Naive thymus-derived CD4-positive, alpha-beta T cell (primary cell): ENCODE measurements at places on chromosomes 16 and 17. TPM values are rescaled to one million over a fixed set of nuclear protein-coding genes. Genes with fewer than 3 reads are reported as not detected.

- no peak overlapping the region for H3K27ac ChIP-seq
- H3K36me3 ChIP-seq = no peaks in the 10 kb centered on the region
- H3K4me3 ChIP-seq = no peak overlapping the region
- no peaks in the 10 kb centered on the region for H3K27me3 ChIP-seq
These were observed 17.1 kb downstream of the UNC45B start for GRCh38 chr17:35164716-35165115.

- no peak overlapping the region for H3K4me3 ChIP-seq
- H3K27me3 ChIP-seq = no peaks in the 10 kb centered on the region
- no peaks in the 10 kb centered on the region for H3K36me3 ChIP-seq
- H3K27ac ChIP-seq = no peak overlapping the region
These were observed 35.3 kb downstream of the LDHD start for GRCh38 chr16:75081179-75081859.

The SCARF1 gene
- 9.0 TPM for total RNA-seq

DNA sequence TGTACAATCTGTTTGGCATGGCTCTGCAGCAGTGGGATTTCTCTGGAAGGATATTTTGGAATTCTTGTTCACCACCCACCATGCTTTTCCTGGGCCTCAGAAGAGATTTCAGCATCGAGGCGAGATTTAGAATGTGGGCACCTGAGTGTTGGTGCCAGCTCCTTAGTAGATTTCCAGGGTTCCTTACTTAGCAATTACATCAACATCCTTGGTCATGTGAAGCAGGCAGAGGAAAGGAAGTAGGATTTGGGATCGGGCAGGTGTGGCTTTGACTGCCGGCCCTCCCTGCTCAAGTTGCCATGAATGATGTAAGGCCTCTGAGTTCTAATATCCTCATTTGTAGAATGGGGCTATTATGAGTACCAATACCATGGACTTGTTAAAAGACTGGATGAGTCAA is 13.1 kb upstream of the RBFOX1 start:
- H3K27me3 ChIP-seq = no peaks in the 10 kb centered on the region
- DNase-seq = no peak
- H3K4me1 ChIP-seq = no peaks in the 10 kb centered on the region
- no peak overlapping the region for H3K4me3 ChIP-seq

DNA sequence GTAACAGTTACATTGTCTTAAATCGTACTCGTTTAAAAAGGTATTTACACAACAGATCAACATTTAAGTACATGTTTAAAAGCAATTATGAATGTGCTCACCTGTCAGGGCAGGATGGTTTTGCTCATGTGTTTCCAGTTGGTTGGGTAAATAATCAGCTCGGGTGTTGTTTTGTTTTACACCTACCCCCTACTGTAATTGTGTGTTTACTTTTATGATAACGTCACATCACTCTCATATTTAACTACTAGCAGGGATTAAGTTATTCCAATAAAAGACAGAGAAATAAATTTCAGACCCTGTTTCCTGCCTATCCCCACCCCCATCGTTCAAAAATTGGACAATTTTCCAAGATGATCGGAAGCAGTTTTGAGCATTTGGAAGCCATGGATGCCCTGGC is 390.2 kb downstream of the SEC14L1 start:
- H3K4me1 ChIP-seq = no peaks in the 10 kb centered on the region
- H3K27me3 ChIP-seq = no peaks in the 10 kb centered on the region
- DNase-seq = no peak
- H3K4me3 ChIP-seq = no peak overlapping the region
- H3K27ac ChIP-seq = no peak overlapping the region

- H3K27me3 ChIP-seq = no peaks in the 10 kb centered on the region
- no peak overlapping the region for H3K4me3 ChIP-seq
- no peak overlapping the region for H3K27ac ChIP-seq
- no peak for DNase-seq
- H3K4me1 ChIP-seq = no peaks in the 10 kb centered on the region
These were observed 18.7 kb upstream of the JPH3 start for GRCh38 chr16:87583453-87584131.

The PGP gene
- total RNA-seq = 20.4 and 21.2 TPM in 2 replicates

DNA sequence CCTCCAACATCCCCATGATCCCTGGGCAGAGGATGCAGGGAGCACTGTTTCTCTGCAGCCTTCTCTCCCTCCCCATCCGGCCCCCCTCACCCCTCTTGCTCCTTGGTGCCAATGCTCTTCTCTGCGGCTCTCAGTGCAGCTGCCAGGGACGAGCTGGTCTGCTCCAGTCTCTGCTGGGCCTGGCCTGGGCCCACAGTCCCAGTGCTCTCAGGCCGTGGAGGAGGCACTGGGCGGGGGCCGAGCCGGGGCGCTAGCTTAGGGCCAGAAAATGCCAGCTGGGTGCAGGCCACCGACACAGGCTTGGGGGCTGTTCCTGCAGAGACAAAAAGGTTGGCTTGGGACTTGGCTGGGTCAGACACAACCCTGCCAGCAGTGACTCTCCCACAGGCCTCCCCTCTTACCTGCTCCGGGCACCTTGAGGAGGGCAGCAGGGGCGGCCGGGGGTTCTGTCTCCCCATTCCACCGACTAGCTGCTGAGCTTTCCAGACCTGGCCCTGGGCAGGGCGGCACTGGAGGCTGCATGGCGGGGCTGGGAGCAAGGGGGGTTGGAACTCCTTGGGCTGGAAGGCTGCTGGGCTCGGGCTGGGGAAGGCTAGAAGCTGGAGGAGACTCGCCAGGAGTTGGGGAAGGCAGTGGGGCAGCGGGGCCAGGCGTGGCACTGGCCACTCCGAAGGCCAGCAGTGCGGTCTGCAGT is 13.8 kb downstream of the CASKIN2 start:
- no peaks in the 10 kb centered on the region for H3K4me1 ChIP-seq
- no peak overlapping the region for H3K27ac ChIP-seq
- no peak overlapping the region for H3K4me3 ChIP-seq
- H3K27me3 ChIP-seq = no peaks in the 10 kb centered on the region
- DNase-seq = no peak

The SP2 gene
- total RNA-seq = 26.4 and 31.2 TPM in 2 replicates

DNA sequence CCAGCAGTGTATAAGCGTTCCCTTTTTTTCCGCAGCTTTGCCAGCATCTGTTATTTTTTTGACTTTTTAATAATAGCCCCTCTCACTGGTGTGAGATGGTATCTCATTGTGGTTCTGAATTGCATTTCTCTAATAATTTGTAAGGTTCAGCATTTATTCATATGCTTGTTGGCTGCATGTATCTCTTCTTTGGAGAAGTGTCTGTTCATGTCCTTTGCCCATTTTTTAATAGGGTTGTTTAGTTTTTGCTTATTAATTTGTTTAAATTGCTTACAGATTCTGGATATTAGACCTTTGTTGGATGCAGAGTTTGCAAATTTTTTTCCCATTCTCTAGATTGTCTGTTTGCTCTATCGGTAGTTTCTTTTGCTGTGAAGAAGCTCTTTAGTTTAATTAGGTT is 26.9 kb downstream of the PHKB start:
- DNase-seq = no peak
- H3K4me1 ChIP-seq = no peaks in the 10 kb centered on the region
- no peaks in the 10 kb centered on the region for H3K36me3 ChIP-seq
- H3K4me3 ChIP-seq = no peak overlapping the region
- no peak overlapping the region for H3K27ac ChIP-seq

GRCh38 chr17:45052052-45052772 is 780 bp upstream of the DCAKD start:
- peak; percentile 70 for DNase-seq
- H3K4me3 ChIP-seq = peak overlapping the region; percentile 45
- H3K4me1 ChIP-seq = peaks cover 19% of the 10 kb centered on the region
- H3K36me3 ChIP-seq = no peaks in the 10 kb centered on the region

The KRT24 gene
- total RNA-seq = not detected

- H3K27ac ChIP-seq = no peak overlapping the region
- no peaks in the 10 kb centered on the region for H3K27me3 ChIP-seq
- H3K4me3 ChIP-seq = no peak overlapping the region
- H3K36me3 ChIP-seq = no peaks in the 10 kb centered on the region
- no peak for DNase-seq
These were observed 241.1 kb downstream of the WWOX start for GRCh38 chr16:78340590-78340989.

DNA sequence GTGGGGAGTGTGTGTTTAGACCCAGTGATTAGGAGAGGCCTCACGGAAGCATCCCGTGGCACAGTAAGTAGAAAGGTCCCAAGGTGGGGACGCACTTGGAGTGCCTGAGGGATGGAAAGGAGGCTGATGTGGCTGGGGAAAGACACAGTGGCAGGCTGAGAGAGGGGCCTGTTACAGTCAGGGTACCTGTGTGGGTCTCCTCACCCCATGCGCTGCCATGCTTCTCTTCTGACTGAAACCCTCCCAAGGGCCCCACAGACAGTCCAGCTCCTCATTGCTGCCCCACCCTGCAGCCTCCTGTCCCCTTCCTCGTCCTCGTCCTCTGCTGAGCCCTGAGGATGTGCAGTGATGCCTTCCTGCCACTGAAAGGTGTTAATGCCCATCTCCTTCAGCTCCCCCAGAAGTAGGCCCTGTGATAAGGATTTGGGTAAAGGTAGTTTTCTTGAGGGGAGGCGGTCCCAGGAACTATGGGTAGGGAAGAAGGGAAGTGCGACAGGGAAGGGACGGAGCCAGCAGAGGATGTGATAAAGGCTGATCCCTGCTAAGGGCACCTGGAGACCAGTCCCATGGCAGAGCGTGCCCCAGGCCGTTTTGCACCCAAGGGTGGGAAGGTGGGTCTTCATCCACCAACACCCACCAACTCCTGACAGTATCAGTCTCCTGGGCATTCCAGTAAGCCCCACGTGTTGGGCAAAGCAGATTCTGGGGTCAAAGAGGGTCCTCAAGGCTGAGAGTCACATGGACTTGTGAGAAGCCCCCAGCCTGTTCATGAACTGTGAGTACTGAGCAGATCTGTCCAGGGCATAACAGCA is 237.2 kb downstream of the GSG1L start:
- H3K4me1 ChIP-seq = no peaks in the 10 kb centered on the region
- no peaks in the 10 kb centered on the region for H3K27me3 ChIP-seq
- H3K4me3 ChIP-seq = no peak overlapping the region

DNA sequence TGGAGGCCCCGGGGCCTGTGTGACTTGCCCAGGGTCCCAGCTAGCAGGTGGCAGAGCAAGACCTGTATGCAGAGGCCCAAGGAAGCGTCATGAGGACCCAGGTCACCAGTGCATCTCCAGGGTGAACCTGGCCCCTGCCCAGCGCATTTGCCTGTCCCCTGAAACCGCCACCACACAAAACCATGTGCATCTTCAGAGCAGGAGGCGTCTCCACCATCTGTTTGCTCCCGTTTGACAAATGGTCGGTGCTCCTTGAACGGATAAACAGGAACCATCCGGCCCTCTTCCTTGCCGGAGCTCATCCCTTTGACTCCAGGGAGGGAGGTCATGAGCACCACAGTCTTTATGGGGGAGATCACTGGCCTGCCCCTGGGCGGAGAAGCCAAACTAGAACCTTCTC is 62.5 kb downstream of the JPH3 start:
- no peaks in the 10 kb centered on the region for H3K36me3 ChIP-seq
- no peak overlapping the region for H3K4me3 ChIP-seq
- no peak overlapping the region for H3K27ac ChIP-seq
- no peaks in the 10 kb centered on the region for H3K4me1 ChIP-seq

DNA sequence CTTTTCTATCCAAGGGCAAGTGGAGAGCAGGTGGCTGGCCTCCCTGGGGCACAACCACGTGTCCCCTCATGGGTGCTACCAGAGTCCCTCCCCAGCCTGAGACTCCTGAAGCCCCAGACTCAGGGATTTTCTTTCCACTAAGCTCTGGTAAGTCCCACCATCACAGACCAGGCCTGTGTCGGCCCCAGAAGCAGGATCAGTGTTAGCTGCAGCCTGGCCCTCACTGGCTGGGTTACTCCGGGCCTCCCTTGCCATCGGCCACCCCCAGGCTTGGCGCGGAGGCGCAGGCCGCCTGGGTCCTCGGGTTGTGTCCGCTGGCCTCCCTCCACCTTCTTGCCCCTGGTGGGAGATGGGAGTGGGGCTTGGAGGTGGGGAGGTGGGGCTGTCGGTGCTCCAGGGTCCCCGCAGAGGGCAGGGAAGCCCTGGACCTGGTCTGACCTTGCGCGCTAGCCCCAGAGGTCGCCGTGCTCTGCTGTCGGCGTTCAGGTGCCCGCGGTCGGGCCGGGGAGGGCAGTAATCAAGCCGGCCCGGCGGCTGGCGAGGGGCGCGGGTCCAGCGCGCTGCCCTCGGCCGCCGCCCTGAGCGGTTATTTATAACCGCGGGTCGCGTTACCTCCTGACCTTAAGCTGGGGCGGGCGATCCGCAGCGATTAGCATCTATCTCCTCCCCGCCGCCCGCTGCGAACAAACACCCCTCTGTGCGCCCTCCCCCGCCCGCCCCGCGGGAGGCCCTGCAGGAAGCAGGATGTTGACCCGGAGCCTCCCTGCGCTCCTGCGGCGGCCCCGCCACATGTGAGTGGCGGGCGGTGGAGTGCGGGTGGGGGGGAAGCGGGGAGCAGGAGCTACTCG is 78.1 kb upstream of the TOB1 start:
- H3K4me3 ChIP-seq = peak overlapping the region; percentile 73
- H3K27me3 ChIP-seq = no peaks in the 10 kb centered on the region
- peaks cover 17% of the 10 kb centered on the region for H3K4me1 ChIP-seq
- peak; percentile 74 for DNase-seq
- peak overlapping the region; percentile 88 for H3K27ac ChIP-seq

DNA sequence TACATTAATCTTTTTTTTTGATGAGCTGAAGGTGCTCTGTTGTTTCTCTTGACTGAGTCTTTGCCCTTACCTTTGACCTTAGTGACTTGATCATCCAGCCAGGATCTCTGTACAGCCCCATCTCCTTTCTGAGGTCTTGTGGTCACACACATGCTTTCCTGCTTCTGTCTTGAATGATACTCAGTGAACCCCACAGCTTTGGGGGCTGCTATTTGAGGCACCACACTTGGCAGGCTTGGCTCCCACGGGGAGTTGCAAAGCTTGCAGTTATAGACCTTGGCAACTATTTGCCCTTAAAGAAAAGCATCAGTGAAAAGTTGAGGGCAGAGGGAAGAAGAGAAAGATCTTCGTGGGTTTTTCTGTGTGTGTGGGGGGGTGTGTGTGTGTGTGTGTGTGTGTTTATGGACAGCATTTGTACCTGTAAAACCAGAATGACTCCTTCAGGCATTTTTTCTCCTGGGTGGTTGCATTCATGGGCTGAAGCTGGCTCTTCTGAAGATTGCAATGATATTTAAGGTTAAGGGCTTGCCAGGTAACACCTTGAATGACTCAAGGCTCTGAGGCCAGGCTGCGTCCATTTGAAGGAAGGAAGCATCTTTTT is 101.6 kb downstream of the MSI2 start:
- no peaks in the 10 kb centered on the region for H3K27me3 ChIP-seq
- DNase-seq = no peak
- no peaks in the 10 kb centered on the region for H3K36me3 ChIP-seq
- no peak overlapping the region for H3K4me3 ChIP-seq
- H3K27ac ChIP-seq = no peak overlapping the region

DNA sequence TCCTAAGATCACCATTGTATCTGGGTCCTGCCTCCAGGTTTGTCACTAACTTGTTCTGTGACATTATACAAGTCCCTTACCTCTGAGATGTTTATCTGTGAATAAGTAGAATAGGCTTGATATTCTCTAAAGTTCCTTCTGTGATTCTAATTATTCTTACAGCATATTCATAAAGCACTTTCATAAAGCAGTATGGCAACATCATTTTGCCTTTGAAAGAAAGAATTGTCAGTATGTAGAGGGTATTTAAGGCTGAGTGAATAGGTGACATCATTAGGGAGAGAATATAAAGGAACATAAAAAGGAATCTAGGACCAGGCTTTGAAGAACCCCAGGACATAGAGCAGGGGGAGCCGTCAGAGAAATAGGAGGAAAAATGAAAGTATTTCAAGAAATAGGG is 15.6 kb downstream of the VMP1 start:
- no peak overlapping the region for H3K4me3 ChIP-seq
- no peak overlapping the region for H3K27ac ChIP-seq
- H3K4me1 ChIP-seq = no peaks in the 10 kb centered on the region
- no peak for DNase-seq

The KRTAP1-5 gene
- not detected for total RNA-seq
